ENCODE measurements at places on chromosomes 1 and 21. TPM values are rescaled to one million over a fixed set of nuclear protein-coding genes. Genes with fewer than 3 reads are reported as not detected.

Gene LRRC7
- total RNA-seq = not detected

Gene GBP6
- not detected for total RNA-seq

Gene DNALI1
- 0.38 TPM for total RNA-seq

Gene VCAM1
- not detected for total RNA-seq

Gene NID1
- 7.7 TPM for total RNA-seq

Gene HMGN2
- total RNA-seq = 333 TPM

Gene CAMSAP2
- total RNA-seq = 20.5 TPM

Gene IL12RB2
- not detected for total RNA-seq

Gene RORC
- total RNA-seq = 0.06 TPM

Gene RNU1-4
- not detected for total RNA-seq

Gene SYT6
- total RNA-seq = 0.72 TPM

Gene PKP1
- total RNA-seq = 0.03 TPM

Gene UBL4B
- not detected for total RNA-seq

Gene KIF21B
- 2.6 TPM for total RNA-seq

Gene FOXD2
- total RNA-seq = 0.48 TPM

Gene EDN2
- 23.1 TPM for total RNA-seq

Gene OR2T27
- not detected for total RNA-seq

Gene CTSE
- not detected for total RNA-seq

Gene PCSK9
- total RNA-seq = 3.9 TPM

Gene NADK
- 35.7 TPM for total RNA-seq

Gene XCL2
- not detected for total RNA-seq

Gene SLC35F3
- 5.4 TPM for total RNA-seq

Gene TMPRSS15
- not detected for total RNA-seq

Gene TCEA3
- total RNA-seq = 0.55 TPM

Gene TMEM200B
- 0.18 TPM for total RNA-seq

Gene CFHR4
- not detected for total RNA-seq

Gene LEMD1
- not detected for total RNA-seq

Gene RGS16
- 0.30 TPM for total RNA-seq

Gene ABCG1
- total RNA-seq = 2.7 TPM
